Hematopoietic multipotent progenitor cell treated with erythropoietin and hydrocortisone succinate and interleukin-3 and kit ligand, for 8 days (in vitro differentiated cells): ENCODE measurements at places on chromosomes 6 and 20.
A peak's percentile ranks its signal among the peaks of the same experiment; 100 is the strongest.

- no peak for DNase-seq
Measured at GRCh38 chr6:70889270-70889669, 67.6 kb downstream of the B3GAT2 start.

DNA sequence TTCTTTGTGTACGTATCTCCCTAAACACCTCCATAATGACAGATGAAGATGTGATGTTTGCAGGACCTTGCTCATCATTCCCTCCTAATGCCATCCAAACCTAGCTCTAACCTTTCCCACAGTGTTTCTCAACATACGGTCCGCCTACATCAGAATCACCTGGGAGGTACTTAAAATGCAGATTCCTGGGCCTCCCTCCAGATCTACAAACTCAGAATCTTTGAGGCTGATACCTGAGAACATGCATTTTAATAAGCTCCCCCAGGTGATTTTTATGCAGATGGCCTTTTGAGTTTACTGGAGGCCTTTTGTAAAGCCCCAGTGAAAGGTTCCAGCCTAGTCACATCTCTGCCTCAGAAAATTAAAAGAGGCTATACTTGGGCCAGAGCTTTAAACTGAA is 40.5 kb downstream of the METTL24 start:
- DNase-seq = no peak

DNA sequence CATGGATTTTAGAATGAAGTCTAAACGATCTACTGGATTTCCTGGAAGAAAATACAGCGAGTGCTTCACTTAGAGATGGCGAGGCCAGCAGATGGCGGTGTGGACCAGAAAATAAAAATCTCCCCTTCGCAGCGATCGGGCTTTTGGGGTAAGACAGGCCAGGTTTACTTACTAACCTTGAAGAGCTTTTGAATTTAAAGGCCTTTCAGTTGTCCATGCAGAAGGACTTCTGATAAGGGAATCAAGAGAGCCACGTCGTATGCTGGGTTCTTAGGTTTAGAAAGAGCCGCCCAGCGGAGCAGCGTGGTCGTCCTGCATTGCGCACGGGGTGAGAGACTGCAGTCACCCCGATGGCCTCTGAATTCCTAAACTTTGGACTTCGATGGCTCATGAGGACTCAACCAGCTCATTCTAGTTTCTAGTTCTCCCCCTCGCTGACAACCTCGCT is 125.2 kb upstream of the RALGAPA2 start:
- peak; percentile 66 for DNase-seq

DNA sequence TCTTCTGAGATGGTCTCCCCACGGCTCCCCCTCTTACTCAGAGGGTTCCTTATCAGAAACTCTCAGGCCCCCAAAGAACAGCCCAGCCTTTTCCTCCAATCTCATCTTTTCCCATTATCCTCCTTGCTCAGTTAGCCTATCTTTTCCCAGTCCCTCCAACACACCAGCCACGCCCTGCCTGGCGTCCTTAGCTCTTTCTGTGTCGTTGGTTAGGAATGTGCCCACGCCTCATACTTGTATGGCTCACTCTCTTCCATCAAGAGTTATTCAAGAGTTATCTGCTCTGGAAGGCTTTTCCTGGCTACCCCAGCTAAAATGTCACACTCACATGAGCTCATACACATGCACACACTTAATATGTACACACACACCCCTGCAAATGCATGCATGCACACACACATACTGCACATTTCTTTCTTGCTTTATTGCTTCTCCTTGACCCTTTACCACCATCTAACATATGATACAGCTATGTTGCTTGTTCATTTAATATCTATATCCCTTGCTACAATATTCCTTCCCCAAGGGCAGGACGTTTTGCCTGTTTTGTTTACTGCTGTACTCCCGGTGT is 37.6 kb downstream of the SLC2A10 start:
- DNase-seq = peak; percentile 64

DNA sequence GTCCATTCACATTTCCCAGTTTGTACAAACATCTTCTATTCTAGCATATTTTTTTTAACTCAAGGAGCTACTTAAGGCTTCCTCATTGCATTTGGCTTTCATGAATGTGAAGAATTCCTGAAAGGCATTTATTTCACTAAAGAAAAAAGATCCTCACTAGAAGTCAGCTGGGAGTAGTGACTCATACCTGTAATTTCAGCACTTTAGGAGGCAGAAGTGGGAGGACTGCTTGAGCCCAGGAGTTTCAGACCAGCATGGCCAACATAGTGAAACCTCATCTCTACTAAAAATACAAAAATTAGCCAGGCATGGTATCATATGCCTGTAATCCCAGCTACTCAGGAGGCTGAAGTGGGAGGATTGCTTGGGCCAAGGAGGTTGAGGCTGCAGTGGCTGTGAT is 30.9 kb upstream of the XRN2 start:
- no peak for DNase-seq
